ENCODE measurements at places on chromosomes 3 and 15.

DNA sequence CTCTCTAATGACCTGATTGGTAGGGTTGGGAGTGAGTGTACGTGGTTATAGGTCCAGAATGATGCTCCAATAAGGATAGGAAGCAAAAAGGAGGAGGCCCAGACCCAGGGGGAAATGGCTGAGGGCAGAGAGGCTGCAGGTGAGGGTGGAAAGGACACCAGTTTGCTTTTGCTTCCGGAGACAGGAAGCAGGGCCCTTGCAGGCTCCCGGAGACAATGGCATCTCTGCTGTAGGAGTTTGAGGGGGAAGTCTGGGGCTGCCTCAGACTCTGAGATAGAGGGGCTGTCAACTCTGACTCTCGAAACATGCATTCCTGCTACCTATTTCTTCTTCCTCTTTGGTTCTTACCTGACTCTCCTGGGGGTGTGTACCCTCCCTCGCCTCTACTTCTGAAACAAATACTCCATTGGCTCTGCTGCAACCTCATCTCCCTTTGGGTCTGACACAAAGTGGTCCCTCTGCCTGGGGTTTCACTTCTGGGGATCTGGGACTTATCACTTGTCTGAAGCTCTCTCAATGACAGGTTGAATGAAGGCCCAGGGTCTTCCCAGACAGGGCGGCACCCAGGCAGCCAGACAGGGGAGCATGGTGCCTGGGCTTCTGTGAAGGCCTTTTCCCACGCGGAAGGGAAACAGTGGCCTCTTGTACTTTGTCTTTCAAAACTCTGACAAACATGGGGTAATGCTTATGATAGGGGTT, 61.5 kb downstream of the CHRD start:
- DNase-seq = no peak

DNA sequence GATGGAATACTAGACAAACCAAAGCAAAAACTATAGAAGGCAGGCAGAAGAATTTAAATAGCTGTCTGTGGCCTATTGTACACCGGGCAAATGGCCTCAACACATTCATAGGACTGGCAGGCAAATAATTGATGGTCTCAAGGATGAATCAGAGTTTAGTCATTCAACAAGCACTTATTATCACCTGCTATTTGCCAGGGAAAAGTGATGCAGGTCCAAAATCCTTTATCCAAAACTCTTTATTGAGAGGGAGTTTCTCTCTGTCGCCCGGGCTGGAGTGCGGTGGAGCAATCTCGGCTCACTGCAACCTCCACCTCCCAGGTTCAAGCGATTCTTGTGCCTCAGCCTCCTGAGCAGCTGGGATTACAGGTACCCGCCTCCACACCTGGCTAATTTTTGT, 2.3 kb downstream of the EIF2AK4 start:
- no peak for DNase-seq

DNA sequence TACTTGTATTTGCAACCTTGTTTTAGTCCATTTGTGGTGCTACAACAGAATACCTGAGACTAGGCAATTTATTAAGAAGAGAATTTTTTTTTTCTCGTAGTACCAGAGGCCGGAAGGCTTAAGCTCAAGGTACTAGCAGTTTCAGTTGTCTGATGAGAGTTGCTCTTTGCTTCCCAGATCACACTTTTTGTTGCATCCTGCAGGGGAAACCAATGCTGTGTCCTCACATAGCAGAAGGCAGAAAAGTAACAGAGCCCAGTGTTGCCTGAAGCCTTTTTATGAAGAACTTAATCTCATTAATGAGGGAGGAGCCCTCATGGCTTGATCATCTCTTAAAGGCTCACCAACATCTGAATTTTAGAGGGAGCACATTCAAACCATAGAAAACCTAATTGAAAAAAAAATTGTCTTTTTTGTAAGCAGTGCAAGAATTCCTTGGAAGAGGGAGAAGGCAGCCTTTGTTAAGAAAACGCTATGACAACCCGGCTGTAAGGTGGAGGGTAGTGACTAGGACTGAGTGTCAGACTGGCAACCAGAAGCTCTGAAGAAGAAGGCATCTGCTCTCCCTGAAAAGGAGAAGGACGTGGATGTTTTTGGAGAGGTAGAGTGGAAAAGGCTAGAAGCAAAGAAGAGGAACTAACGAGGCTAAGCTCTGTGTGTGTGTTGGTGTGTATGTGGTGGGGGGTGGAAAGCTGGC, 1245.3 kb downstream of the ROBO2 start:
- no peak for DNase-seq

- no peak for DNase-seq
Measured at GRCh38 chr15:78878356-78878755, 5.7 kb downstream of the MORF4L1 start.

DNA sequence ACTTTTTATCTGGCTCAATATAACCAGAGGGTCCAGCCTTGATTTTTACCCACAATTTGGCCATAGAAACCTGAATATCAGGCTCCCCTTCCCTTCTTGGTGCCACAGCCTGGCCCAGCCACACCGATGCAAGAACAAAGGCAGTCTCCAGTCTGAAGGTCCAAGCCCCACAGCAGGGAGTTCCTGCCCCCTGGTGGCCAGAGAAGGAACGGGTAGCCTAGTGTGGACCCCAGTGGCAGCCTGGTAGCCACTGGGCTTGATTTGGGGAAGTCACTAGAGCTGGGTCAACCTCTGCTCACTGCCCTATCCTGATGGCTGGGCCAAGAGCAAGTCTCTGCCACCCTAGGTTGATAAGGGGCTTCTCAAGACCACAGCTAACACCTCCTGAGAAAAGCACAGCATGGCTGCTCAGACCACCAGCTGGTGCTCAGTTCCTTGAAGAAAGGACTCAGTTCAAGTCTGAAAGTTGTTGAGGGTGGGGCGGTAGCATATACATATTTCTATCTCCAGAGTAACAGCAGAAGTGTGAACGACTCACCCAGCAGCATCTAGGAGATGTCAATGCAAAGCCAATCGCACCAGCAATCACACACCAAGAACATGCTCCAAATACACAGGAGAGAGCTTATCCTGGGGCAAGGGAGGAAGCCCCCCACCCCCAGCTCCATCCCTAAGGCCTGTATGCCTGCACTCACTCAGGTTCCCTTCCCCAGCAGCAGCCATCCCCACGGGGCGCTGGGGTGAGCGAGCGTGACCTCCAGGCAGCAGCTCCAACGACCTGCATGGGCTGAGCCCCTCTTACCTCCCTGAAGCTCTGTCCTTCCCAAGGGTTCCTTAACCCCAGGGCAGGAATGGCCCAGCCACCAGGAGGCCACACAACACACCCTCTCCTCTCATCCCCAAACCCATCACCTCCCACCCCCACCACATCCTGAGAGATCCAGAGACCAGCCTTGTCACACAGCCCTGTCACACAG, 7.6 kb downstream of the PFKFB4 start:
- peak; percentile 77 for DNase-seq

DNA sequence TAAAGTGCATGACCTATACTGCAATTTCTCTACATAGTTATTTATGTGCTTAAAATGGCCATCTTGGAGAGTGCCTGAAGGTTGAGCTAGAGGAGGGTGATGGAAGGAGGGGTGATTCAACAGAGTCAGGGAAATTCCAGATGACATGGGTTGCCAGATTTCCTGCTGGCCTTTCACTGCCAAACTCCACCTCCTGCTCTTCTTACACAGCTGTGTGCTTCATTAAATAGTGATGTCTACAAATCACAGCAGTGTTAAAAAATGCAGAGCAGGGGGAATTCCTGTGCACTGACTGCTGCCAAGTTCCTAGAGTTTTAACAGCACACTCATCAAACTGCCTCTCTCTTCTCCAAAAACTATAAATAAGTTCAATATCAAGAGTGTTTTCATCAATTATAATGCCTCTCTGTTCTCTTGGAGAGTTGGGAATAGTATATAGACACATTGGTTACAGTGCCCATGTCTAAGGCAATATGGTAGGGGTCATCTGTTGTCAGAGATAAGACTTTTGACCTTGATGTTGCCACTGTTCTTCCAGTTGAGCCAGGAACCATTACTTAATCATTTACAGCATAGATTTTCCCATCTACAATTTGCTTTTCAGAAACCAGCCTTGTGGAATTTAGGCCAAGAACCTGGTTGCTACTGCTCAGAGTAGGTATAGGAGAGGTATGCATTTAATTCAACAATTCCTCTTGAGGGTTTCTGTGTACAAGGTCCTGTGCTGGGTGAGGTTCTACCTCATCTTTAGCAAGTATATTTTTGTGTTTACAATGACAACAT, 79.6 kb downstream of the TP63 start:
- no peak for DNase-seq

GRCh38 chr3:157467200-157467599, 30.6 kb downstream of the PTX3 start:
- DNase-seq = no peak

- no peak for DNase-seq
Measured at GRCh38 chr3:166263460-166263859, 426.2 kb upstream of the BCHE start.

- DNase-seq = no peak
Measured at GRCh38 chr3:143529018-143529478, 319.2 kb downstream of the SLC9A9 start.

- no peak for DNase-seq
Measured at GRCh38 chr3:64554096-64554920, 133.5 kb downstream of the ADAMTS9 start.

DNA sequence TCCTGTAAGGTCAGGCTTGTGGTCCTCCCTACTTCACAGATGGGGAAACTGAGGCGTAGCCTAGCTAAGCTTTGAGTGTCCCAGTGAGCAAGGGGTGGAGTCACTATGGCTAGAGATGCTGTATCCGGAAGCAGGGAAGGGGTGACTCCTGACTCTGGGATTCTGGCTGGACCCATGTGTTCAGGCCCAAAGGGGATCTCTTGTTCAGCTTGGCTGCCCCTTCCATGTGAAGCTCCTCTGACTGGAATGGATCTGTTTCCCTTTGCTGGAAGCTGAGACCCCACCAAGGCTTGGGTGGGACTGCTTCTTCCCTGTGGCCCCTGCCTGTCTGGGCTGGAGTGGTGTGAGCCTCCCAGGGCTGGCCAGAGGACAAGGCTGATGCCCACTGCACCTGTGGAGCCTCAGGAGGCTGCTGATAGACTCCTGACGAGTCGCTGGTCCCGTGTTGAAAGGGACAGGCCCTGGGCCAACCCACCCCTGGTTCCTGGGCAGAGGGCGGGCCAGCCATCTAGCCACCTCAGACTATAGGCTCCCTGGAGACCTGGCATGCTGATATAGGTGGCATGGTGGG, 1.0 kb downstream of the MAPKAPK3 start:
- DNase-seq = no peak

DNA sequence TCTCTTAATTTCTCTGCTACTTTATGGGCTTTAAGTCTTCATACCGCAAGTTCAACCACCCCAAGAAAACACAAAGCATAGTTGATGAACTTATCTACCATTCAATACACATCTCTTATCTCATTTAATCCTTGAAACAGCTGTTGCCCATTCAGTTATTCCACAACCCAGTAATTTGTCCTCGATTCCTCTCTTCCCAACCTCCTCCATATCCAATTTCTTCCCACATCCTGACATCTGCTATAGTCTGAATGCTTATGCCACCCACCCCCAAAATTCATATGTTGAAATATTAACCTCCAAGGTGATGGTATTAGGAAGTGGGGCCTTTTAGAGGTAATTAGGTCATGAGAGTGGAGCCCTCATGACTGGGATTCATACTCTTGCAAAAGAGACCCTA, 345.4 kb downstream of the ERC2 start:
- no peak for DNase-seq

- no peak for DNase-seq
Measured at GRCh38 chr3:4494895-4495264, 1.7 kb downstream of the ITPR1 start.

GRCh38 chr3:195802795-195803194, 8.9 kb downstream of the MUC4 start:
- DNase-seq = no peak

- DNase-seq = no peak
Measured at GRCh38 chr3:126292318-126293070, 64.7 kb downstream of the KLF15 start.

- DNase-seq = no peak
Measured at GRCh38 chr3:35919160-35919559, 279.8 kb downstream of the ARPP21 start.

DNA sequence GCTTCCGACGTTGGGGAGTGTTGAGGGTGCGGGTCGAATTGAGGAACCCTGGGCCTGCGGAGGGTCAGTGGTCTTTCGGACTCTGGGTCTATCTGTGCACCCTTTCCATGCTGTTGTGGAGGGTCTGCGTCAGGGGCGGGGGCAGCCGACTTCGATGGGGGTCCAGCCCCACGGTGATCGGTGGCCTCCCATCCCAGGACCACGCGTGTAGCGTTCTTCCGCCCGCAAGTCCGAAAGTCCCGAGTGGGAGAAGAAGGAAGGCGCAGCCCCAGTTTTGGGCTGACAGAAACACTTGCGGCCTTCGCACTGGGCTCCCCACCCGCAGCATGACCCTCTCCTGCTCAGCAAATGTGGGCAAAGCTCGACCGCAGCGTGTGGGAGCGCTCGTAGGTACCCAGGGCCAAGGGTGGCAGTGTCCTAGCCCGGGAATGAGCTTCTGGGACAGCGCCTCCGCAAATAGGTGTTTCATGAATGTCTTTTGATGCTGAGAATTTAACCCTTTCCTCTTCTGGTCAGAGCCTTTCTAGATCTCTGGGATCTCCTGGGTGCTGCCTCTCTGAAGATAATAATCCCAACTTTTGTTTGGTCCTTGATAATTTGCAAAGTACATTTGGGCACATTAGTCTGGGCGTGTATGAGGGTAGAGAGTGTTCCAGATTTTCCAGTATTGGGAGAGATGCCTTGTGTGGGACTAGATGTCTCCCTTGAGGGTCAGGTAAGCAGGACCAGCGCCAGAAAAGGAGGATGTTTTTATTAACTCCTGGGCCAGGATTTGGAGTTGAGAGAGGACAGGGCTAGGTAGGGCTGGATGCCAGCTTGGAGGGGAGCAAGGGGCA, 2.3 kb upstream of the DLL4 start:
- no peak for DNase-seq

GRCh38 chr3:149494022-149494758, 19.7 kb downstream of the TM4SF4 start:
- no peak for DNase-seq

DNA sequence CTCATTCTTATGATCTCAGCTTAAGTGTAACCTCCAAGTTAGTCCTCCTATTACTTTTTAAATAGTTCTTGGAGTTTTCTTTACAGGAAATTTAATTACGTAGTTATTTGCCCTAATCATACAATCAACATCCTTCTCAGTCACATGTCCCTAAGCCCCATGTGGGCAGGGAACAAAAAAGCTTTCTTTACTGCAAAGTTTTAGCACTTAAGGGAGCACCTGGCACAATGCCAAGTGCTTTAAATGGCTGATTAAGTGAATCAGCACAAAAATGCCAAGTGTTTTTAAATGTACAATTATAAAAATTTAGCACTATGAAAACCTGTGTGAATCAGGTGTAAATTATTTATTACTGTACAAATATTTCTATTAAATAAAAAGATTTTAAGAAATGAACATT, 445.3 kb downstream of the C3orf38 start:
- no peak for DNase-seq

GRCh38 chr3:195903950-195904290, 4.4 kb downstream of the TNK2 start:
- no peak for DNase-seq

DNA sequence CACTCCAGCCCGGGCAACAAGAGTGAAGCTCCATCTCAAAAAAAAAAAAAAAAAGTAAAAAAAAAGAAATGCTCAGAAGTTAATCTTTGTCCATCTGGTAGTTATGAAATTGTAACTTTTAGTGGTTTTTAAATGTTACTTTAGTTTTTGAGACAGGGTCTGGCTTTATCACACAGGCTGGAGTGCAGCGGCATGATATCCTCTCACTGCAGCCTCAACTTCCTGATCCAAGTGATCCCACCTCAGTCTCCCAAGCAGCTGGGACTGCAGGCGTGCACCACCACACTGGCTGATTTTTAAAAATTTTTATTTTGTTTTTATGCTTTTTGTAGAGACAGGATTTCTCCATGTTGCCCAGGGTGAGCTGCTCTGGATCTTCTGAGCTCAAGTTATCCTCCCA, 1.3 kb downstream of the RNU5B-1 start:
- DNase-seq = no peak
